CD4-positive, alpha-beta T cell treated with Interleukin-12 subunit alpha and Interleukin-12 subunit beta, for 1 hour (primary cell): ENCODE measurements at places on chromosomes 1 and 21.

GRCh38 chr1:4970532-4970931 lies 316.1 kb downstream of the AJAP1 start:
- DNase-seq, result no peak

DNA sequence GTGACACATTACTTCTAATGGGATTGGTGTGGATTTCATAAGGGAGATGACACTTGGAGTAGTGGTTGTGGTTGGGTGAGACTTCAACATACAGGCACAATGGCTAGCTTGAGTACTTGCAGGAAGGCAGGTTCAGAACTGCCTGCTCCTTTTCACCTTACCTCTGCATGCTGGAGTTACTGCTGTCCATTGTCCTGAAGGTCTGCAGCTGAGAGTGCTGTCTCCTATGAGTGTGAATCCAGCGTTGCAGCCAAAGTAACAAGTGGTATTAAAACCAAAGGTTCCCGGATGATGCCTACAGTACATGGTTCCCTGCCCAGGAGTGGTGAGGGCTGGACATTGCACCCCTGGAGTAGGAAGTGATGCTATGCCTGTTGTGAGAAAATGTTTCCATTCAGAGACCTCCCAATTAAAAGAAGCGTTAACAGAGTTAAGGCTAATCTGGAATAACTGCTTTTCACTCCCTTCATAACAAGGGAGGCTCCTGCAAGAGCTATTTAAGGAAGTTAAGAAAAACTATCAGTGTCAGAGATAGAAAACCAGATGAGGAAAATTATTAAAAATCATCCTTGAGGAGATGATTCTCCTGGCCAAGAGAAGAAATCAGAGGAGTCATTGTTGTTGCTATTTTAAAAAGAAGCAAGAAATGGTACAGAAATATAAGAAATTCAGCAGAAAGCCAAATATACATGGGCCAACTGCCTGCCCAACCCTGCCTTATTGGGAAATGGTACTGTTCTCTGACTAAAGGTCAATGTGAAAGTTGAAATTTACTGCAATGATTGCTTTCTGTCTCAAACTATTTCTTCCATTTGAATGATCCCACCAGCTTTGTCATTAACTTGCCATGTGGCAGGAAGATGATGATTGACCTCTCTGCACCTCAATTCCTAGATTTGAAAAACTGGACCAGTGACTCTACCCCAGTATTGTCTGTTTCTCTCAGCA lies 9.8 kb upstream of the F5 start:
- no peak for DNase-seq

DNA sequence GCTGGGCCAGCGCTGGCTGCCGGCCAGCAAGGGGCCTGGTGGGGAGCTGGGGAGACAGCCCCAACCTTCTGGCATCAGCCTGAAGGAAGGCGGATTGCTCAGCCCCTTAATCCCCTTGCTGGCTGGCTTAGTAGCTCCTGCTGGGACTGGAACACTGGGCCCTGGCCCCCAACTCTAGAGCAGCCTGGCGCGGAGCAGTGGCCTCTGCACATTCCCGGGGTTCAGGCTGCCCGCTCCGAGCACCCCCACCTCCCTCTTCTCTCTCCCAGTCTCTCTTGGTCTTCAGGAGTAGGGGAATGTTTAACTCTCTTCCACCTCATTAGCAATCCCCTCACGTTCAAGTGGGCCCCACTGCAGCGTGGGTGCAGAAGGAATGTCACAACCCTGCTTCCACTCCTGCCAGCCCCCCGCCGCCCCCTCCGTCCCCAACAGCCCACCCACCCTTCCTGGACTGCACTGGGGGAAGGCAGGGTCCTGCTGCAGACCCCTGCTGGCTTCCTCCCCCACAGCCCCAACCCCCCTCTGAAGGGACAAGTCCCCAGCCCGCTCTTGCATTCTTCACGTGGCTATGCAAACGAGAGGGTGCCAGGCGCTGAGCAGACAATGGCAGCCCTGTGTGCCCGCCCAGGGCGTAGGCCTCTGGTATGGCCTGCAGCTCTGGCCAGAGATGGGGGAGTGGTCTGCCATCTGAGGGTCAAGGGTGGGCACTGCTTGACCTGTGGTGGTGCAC lies 980 bp upstream of the CLDN19 start:
- DNase-seq, result no peak

DNA sequence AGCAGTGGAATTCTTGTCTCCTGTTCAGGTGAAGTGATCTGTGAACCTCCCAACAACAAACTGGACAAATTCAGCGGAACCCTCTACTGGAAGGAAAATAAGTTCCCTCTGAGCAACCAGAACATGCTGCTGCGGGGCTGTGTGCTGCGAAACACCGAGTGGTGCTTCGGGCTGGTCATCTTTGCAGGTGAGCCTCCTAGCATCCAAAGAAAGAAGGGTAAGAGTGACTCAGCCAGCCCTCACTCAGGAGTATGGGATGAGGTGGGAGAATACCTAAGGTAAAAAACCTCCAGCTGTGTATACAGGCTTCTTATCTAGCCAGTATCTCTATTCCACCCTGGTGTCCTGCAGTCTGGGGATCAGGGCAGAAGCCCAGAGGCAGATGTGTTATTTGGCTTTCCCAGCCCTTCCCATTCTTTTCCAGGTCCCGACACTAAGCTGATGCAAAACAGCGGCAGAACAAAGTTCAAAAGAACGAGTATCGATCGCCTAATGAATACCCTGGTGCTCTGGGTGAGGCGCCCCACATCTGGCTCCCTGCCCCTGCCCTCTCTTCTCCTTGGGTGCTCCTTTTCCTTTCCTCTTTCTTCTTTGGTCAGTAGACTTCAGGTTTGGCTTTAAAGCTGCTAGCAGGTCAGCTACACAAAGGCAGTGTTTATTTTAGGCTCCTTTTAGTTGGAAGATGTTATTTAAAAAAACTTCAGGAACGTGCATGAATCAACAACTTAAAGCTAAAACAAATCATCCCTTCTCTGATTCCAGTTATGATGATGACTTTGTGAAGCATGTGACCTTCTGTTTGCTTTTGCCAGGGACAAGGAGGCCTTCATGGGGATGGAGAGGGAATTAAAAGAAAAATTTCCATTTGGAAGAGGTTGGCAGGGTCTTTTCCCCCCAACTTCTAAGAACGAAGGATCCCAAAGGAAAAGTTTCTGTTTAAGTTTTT lies 9.0 kb downstream of the ATP8B2 start:
- DNase-seq, result no peak

GRCh38 chr1:247456914-247457639 lies 827 bp downstream of the OR2B11 start:
- no peak for DNase-seq

DNA sequence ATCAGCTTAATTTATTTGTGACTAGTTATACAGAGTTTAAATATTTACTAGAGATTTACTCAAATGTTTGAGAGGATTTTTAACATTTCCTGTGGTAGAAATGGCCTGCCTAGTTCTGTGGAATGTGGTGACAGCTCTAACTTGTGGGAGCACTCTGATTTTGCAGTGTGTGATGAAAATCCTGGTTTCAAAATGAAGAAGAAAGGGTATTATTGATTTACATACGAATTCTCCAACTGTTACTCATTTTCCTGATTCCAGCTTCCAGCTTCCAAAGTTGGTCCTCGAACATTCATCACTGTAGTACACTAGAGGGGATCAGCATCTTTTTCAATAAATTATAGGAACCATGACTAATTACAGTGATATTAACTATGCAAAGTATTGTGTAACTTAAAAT lies 462.7 kb upstream of the PKN2 start:
- DNase-seq, result no peak

- peak; percentile 54 for DNase-seq
These were observed 39.9 kb downstream of the PEX14 start for GRCh38 chr1:10514490-10515235.

GRCh38 chr1:245942856-245943255 lies 564.2 kb downstream of the SMYD3 start:
- DNase-seq, result peak; percentile 29

DNA sequence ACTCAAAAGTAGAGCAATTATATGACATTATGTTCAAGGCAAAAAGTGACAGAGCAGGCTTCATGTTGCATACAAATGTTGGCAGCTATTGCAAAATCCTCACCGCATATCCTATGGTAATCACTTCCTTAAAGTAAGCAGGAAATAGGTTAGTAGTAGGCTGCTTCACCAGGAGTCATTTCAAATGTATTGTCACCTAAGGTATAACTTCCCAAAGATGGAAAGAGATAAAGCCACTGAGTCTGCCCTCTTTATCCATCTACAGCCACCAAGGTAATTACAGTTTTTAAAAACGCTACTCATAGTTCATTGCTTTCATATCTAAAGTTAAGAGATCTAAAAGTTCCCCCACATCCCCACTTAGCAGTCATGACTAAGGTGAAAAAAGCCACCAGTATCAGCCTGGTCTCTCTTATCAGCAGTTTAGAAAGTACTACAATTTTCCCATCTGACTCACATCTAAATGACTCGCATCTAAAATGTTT lies 31.6 kb upstream of the UBE2U start:
- no peak for DNase-seq
